Activated T-helper 1 cell treated with anti-CD3 and anti-CD28 coated beads, Interleukin-2, amount 50 U/mL, for 16 hours (primary cell): ENCODE measurements at places on chromosomes 6 and 20.

DNA sequence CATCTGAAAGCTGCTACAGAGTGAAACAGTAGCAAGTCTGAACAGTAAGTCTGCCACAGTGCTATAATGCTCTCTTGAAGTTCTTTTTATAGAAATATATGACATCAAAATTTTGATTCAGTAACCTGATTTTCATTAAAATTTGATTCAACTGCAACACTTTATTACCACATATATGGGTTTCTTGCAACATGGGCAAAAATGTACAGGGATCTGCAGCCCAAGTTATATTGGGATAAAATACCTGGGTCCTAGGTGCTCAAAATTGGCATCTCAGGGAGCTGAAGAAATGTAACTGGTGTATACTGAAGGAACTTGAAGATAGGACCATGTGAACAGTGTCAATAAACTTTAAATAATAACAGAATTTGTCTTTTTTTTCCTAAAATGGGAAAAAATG is 10.8 kb downstream of the ROMO1 start:
- no peak for DNase-seq

DNA sequence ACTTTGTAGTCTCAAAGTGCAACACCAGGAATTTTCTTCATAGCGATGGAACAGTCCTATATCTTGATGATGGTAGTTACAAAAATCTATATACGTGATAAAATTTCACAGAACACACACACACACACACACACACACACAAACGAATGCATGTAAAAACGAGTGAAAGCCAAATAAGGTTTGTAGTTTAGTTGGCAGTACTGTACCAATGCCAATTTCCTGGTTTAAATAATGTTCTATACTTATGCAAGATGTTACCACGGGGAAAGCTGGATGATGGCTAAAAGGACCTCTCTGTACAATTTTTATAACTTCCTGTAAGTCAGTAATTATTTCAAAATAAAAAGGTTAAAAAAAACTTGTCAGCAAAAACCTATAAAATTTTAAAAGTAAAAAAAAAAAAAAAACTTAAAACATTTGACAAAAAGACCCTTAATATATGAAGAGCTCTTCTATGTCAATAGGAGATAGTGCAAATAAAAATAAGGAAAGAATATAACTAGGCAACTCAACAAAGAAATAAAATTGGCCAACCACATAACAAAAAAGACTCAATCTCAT is 37.6 kb downstream of the PDSS2 start:
- DNase-seq: no peak

DNA sequence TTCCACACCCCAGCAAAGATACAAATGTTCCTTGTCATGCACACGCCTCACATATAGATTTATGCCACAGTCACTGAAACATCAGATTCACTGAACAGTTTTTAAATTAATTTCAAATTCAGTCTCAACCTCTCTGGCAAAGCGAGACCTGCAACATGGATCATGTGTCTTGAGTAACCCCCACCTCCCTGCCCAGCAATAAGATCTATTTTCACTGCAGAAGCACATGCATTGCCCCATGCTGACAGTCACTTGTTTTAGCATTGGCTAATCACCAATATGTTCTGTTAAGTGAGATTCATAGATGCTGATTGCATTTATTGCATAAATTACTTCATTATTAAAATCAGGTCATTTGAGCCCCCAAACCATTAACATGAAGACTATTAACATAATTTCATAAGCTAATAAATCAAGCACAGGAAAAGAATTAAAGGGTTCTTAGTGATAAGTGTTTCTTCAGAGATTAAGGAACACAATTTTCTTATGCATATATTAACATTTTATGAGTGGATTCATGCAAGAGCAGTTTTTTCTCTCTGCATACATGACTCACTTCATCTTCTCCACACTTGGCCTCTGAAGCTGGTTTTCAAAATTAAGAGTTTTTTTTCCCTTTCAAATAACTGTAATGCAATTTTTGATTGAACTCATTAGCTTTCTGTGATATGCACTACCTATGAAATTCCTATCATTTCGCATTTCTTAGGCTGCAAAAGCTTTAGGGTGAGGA is 173.2 kb upstream of the SOX4 start:
- DNase-seq: no peak

- no peak for DNase-seq
Observed at GRCh38 chr6:3997177-3997770, 81.7 kb downstream of the FAM217A start.

DNA sequence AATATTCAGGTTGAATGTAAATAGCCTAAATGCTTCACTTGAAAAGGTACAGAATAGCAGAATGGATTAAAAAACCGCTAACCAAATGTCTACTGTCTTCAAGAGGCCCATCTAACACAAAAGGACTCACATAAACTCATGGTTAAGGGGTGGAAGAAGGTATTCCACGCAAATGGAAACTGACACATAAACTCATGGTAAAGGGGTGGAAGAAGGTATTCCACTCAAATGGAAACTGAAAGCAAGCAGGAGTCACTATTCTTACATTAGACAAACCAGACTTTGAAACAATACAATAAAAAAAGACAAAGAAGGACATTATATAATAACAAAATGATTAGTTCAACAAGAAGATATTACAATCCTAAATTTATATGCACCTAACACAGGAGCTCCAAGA is 38.3 kb upstream of the PKIB start:
- no peak for DNase-seq

GRCh38 chr6:149134511-149134933 is 183.0 kb upstream of the TAB2 start:
- DNase-seq: no peak

DNA sequence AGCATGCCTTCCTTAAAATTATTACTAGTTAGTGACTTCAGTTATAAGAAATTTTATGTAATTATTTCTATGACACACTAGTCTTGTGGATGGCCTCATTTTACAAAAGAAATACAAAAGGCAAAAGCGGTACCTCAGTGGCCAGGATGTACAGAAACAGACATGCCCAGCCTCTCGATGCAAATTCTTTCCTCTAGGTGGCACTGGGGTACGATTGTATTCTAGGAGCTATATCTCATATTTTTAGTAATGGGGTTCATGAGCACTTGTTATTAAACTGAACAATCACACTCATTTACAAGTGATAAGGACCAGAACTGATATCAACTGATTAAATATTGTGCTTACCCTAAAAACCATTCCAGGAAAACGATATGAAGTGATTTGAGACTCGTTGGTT is 59.8 kb downstream of the SOD2 start:
- DNase-seq: no peak

DNA sequence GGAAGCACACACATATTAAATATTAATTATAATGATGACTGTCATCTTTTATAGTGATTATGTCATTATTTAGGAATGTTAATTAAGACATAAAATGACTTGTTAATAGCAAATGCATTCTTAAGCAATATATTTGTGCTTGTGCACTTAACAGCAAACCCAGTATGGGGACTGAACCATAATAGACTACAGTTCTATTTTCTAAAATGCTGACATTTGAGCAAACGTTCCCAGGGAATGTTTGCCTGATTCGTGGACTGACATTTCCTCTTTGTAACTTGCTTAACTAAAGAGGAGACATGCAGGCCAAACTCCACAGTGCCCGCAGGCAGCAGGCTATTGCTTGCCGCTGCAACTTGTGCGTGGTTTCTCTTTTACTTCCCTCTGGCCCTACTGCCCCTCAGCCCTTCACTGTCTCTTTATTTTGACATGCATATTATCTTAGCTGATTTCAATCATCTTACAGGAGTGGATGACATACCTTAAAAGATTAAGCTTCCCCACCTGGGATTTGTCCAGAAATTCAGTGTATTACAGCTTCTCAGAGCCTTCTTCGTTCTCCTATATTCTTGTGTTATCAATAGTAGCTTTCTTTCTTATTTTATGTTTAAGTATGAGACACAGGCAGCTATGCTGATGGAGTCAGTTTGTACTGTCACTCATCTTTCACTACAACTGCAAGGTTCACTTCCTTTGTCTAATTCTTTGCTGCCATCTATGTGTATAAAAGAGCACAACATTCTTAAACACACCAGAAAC is 141.5 kb downstream of the GMDS start:
- no peak for DNase-seq

DNA sequence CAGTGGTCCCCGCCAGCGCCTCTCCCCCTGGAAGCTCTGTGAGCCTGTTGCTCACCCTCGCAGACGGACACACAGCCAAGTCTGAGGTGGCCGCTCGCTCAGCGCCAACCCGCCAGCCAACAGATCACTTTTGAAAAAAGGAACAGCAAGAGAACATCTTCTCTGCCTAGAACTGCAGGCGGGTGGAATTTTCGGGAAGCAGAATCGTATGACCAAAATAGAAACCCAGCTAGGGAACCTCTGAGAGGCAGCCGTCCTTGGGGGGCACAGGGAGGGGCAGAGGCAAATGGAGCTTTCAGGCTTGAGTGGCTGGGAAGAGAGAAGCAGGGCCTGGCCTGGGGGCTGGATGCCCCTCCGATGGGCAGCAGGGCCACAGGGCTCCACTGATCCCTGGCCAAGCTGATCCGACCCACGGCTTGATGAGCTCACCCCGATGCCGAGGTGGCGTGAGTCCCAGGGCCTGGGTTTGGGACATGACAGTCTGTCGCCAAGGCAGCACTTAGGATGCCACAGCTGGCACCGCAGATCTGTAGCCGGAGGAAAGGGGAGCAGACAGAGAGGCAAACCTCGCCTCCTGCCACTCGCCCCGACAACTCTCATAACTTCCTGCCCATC is 9.8 kb downstream of the NFATC2 start:
- DNase-seq: no peak

GRCh38 chr20:20734475-20734948 is 22.1 kb upstream of the RALGAPA2 start:
- DNase-seq: no peak

DNA sequence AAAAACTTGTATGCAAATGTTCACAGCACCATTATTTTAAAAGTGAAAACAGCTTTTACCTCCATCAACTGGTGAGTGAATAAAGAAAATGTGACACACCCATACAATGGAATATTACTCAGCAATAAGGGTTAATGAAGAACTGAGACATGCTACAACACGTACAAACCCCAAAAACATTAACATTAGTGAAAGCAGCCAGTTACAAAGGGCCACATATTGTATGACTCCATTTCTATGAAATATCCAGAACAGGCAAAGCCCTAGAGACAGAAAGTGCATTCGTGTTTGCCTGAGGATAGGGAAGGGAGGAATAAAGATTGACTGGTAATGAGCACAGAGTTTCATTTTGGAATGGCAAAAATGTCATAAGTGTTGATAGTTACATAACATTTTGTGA is 21.5 kb downstream of the EPM2A start:
- DNase-seq: no peak

DNA sequence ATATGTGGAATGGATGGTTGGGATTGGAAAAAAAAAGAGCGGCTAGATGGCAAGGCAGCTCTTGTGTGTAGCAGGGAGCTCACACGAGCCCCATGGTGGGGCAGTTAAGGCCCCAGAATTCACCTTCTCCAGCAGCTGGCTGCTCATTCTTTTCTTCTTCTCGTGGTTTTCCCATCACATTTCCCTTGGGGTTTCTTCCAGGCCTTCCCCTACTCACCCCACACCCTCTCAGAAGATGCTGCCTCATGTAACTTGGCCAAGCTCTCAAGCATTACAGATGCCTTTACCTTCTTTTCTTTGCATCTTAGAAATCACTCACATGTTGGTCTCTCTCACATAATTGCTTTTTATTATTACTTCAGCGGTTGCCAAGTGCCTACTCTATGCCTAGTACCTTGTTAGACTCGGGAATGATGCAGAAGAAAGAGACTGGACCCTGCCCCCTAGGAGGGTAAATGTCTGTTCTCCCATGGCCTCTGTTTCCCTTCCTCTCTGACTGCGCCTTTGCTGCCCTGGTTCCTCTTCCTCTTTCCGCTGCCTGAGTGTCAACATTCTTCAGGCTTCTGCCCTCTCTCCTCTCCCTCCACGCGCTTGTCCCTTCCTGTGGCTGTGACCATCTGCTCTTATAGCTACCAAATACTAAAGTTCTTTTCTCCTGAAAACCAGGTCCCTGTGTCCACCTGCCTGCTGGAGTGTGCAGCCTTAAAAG is 28.6 kb downstream of the PPARD start:
- no peak for DNase-seq

GRCh38 chr6:19811397-19812079 is 25.6 kb upstream of the ID4 start:
- DNase-seq: no peak

- DNase-seq: no peak
Observed at GRCh38 chr6:53750052-53750650, 44.7 kb upstream of the LRRC1 start.

DNA sequence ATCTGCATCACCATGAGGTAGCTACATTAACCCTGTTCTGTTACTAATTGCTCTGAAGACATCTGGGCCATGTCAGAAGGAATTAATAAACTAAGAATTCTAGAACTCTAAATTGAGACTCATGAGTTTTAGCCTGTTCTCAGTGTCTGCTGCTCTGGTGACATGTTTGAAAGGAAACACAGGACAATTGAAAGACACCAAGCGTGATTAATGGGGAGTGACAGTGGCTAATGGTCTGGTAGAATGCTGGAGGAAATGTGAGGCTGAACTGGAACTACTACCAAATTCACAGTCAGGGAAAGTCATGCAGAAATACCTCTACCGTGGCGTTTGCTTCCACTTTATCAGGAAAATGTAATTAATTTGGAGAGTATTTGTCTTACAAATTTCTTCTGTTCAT is 140.0 kb downstream of the TBC1D7 start:
- DNase-seq: no peak

GRCh38 chr6:4280031-4280430 is 144.7 kb upstream of the ECI2 start:
- no peak for DNase-seq

DNA sequence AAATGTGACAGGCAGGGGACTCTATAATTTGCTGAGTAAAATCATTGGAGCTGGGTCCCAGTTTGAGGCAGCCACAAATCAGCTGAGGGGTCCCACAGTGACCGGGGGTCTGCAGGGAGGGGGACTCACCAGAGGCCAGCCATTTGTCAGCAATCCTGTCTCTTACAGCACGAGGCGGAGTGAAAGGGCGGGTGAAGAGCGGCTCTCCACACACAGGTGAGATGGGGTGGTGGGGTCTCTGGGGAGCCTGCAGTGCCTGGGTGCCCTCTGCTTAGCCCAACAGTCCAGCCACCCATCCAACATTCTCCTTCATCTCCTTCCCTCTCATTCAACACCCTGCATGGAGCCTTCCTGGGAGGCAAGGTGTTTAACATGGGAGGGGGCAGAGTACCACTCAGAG is 728 bp downstream of the TMC2 start:
- no peak for DNase-seq
